ENCODE measurements at places on chromosomes 12 and 14. TPM values are rescaled to one million over a fixed set of nuclear protein-coding genes. Genes with fewer than 3 reads are reported as not detected.

ALG10B gene
- total RNA-seq, result 13.8 TPM

RFLNA gene
- total RNA-seq, result 1.1 TPM

TMTC1 gene
- total RNA-seq, result 4.4 TPM

RTN1 gene
- 3.0 TPM for total RNA-seq

NFATC4 gene
- 38.1 TPM for total RNA-seq

PABPN1 gene
- total RNA-seq, result 275 TPM

All from A673 (cell line).